ENCODE measurements at places on chromosomes 1 and 21.

DNA sequence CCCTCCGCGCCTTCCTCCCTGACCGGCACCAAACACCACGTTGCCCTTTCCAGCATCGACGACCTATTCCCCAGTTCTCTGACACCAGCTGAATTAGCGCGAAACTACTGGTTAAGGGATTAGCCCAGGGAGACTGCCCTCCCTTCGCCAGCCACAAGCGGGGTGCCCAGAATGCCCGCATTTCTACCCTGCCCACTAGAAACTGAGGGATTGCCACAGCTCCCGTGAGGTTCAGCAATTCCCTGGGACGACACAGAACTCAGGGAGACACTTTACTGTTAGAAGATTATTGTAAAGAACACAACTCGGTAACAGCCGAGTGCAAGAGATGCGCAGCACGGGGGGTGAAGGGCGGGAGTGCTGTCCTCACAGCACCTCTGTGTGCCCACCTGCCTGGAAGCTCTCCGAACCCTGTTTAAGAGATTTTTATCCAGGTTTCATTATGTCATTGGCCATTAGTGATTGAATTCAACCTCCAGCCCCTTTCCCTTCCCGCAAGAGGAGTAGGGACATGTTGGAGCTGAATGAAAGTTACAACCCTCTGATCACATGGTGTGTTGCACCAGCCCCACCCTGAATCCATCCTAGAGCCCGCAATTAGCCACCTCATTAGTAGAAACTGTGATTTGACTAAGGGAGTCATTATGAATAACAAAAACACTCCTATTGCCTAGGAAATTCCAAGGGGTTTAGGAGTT is 15.8 kb upstream of the RIPPLY3 start:
- DNase-seq: no peak

DNA sequence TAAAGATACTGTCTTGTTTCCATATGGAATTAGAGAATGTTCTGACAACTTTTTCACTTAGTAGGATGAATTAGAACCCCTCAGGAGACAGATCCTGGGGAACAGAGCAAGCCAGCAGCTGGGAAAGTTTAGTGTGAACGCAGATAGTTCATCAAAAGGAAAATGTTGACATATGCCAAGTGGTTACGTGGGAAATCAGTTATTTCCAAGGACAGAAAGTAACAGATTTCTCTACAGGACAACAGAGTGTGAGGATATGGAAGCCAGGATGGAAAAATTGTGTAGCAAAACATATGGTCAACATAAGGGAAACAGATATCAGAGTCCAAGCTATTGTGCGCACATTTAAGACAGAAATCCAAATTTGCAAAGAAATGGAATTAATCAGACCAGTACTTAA is 419.5 kb downstream of the LRRIQ3 start:
- DNase-seq: no peak

- DNase-seq: no peak
Measured at GRCh38 chr1:72637593-72637992, 355.3 kb upstream of the NEGR1 start.

DNA sequence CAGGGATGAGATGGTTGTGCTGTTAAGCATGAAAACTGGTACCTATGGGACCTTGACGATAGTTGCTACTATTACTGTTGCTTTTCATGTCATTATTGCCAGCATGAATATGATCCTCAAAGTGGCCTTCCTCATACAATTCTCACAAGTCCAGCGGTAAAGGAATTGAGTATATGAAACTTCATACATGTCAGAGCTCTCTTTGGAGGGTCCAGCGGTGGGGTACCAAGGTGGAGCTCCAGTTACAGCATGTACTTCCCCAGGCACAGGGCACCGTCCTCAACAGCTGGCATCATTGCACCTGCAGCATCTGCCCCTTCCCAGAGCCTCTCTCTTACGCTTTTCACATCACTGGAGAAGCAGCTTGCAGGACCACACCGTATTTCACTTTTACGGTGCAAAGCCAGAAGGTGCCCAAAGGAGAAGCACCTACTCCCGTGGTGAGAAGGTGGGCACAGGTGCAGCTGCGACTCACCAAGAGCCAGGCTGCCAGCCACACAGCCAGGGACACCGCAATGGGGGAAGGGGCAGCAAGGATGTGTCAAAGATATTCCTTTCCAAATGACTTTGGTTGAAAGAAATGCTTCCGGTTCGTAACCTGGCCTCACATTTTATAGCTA is 166.4 kb upstream of the IRF2BP2 start:
- no peak for DNase-seq

GRCh38 chr1:222783051-222783450 is 31.8 kb upstream of the DISP1 start:
- no peak for DNase-seq

DNA sequence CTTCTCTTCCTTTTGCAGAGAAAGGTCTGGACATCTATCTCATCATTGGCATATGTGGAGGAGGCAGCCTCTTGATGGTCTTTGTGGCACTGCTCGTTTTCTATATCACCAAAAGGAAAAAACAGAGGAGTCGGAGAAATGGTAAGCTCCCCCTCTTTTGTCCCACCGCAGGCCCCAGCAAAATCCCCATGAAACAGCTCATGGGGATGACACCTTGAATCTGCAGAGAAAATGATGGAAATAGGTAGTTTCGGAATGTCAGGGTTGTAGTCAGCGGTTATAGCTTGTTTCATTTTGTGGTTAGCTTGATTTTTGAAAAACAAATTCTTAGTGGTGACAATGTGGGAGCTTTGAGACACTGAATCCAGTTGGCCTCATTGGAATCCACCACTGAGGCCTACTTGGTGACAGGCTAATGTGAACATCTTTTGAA is 10.3 kb downstream of the CD2 start:
- no peak for DNase-seq

GRCh38 chr1:179867493-179868330 is 9.9 kb downstream of the TOR1AIP2 start:
- DNase-seq: no peak

GRCh38 chr1:195594322-195594721 is 1013.9 kb downstream of the KCNT2 start:
- DNase-seq: no peak

GRCh38 chr1:65105596-65105995 is 42.4 kb upstream of the AK4 start:
- DNase-seq: no peak

DNA sequence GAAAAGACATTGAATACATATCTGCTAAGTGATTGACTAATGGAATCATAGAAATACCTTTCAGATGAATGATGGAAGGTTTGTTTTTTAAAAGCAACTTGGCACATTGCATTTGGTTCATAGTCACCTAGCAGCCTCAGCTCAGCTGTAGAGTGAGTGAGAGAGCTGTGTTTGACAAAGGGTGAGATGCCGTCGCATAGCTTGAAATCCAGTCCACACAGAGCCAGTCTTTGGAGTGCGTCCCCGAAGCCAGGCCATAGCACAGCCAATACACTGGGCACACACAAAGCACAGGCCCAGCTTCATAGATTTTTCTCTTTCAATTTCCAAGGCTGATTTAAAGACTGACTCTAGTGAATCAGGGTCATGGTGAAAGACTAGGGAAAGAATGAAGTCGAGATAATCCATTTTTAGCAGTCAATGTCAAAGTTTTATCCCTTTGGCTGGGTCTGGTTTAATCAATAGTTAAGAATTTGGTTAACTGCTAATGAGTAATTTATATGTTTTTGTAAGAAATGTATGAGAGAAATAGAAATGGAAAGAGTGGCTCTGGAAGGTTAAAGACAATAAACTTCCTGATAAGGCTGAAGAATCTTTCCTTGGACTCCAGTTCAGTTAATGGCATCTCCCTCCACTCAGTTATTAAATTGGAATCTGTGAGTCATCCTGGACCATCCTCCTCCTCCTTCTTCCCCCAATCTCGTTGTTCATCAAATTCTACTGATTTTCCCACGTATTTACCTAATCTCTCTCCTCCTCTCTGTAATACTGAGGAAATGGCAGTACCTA is 101.2 kb upstream of the IRF2BP2 start:
- no peak for DNase-seq

DNA sequence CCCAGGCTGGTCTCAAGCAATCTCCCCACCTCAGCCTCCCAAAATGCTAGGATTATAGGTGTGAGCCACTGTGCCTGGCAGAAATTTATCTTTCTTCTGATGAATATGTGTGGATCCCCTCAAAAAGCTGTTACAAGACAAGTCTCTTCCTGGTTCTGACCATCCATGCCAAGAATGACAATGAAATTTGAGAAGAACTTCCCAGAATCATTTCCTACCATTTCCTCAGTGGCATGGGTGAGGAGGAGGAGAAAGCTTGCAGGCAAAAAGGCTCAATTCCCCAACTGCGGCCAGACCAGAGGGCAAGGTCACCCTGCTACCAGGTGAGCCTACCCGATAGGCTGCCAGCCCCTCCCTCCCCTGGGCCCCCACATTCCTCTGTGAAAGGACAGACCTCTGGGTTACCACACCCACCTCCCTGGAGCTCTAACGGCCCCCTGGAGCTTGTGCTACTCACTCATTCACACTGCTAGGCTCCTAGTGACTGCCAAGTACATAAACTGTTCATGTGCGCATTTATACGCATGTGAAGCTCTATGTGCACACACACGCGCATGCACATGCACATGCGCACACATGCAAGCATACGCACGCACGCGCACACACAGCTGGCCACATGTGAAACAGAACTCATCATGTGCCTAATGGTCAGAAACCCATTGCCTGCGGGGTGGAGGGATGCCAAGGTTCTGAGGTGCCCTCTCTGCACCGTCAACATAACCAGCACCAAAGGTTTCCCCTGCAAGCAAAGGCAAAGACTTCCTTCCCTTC is 17.0 kb downstream of the MRAP start:
- DNase-seq: no peak

DNA sequence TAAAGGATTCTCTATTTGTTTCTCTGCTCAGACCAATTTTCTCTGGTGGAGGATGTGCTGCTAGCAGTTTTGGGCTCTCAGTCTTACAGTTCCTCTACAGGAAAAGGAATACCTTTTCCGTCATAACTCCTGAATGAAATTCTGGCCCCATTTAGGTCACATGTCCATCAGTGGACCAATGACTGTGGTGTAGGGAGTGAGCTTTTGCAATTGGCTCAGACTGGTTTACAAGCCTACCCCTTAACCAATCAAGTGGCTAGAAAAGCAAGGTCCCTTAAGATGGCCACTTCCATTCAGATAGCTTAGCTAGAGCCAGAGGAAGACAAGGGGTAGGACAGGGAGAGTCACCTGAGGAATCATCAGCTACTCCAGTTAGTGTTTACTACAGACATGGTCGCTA is 16.4 kb upstream of the ZNF281 start:
- DNase-seq: no peak

- DNase-seq: no peak
Measured at GRCh38 chr21:21045518-21045917, 47.3 kb downstream of the NCAM2 start.

- no peak for DNase-seq
Measured at GRCh38 chr1:147618077-147618569, 52.2 kb downstream of the ACP6 start.

- DNase-seq: no peak
Measured at GRCh38 chr1:181513786-181514297, 30.5 kb downstream of the CACNA1E start.

GRCh38 chr1:52967666-52968065 is 40.6 kb downstream of the SCP2 start:
- DNase-seq: no peak

DNA sequence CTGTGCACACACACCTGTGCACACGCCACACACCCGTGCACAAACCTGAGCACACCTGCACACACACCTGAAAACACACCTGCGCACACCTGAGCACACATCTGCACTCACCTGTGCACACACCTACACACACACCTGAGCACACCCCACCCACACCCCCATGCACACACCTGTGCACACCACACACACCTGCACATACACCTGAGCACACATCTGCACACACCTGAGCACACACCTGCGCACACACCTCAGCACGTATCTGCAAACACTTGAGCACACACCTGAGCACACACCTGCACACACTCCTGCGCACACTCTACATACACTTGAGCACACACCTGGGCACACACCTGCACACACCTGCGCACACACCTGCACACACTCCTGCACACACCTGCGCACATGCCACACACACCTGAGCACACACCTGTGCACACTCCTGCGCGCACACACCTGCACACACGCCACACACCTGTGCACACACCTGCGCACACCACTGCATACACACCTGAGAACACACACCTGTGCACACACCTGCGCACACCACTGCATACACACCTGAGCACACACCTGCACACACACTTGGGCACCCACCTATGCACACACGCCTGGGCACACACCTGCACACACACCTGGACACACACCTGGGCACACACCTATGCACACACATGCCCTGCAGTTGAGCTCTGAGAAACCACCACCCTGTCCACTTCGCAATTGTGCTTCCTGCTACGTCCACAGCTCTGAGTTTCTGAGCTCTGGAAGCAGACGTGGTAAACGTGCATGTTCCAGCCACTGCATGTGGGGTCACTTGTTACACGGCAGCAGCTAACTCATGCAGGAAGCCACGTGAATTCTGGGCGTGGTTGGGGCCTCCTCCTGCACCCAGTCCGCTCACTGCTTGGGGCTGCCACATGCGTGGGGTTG is 8.0 kb upstream of the C1orf159 start:
- DNase-seq: no peak

DNA sequence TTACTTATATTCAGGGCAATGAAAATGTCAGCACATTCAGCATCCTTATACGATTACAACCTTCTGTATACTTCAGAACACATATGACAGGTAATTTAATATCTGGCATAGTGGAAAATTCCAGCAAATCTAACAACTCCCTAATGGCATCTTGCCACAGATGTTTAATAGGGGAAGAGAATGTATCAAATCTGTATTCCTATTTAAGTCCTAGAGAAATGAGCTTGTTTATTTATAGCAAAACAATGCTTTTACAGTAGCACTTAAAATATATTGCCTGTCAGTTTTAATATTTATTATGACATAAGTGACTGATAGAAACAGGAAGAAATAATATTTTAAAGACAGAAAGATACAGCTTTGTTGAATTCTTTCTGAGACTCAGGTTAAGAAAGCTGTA is 1101.8 kb upstream of the B3GALT2 start:
- no peak for DNase-seq

GRCh38 chr1:115275216-115275615 is 62.8 kb downstream of the NGF start:
- DNase-seq: no peak

DNA sequence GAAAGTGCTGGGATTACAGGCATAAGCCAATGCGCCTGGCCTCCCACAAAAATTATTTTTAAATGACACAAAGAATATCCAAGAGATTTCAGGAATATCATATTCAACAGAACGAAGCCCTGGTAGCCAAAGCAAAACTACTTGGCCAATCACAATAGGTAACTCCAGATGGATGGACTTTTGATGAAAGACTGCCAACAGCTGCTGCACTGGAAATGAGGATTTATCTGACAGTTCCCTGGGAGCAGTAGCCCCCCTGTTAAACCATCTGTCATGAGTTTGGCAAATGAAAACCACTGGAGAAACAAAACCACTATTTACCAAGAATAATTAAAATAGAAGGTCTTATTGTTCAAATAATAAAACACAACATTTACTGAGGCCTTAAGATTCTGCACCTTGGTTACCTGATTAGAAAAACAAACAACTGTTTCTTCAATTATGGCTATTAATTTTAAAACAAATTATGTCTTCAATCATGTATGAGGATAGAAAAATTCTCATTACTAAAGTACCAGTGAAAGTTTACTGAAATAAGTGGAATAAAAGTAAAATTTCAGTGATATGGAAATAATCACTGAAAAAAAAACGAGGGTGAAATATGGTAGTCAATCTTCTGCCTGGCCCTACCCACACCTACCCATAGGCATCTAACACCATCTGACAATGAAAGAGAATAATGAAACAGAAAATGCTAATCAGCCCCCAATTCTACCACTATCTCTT is 34.3 kb upstream of the PSMG1 start:
- no peak for DNase-seq

- DNase-seq: no peak
Measured at GRCh38 chr1:216005916-216006315, 417.3 kb downstream of the USH2A start.

GRCh38 chr1:12436345-12436658 is 181.7 kb downstream of the DHRS3 start:
- DNase-seq: no peak

All from NCI-H1417 treated with DMSO at 0.1 percent for 48 hours (cell line).